ENCODE measurements at places on chromosomes 13 and 19.

GRCh38 chr19:12733369-12734214 is 892 bp downstream of the TRIR start:
- DNase-seq: no peak

- DNase-seq: no peak
These were observed 50.0 kb downstream of the MZT1 start for GRCh38 chr13:72677431-72677830.

GRCh38 chr13:45744979-45745378 is 42.9 kb downstream of the CBY2 start:
- DNase-seq: no peak

DNA sequence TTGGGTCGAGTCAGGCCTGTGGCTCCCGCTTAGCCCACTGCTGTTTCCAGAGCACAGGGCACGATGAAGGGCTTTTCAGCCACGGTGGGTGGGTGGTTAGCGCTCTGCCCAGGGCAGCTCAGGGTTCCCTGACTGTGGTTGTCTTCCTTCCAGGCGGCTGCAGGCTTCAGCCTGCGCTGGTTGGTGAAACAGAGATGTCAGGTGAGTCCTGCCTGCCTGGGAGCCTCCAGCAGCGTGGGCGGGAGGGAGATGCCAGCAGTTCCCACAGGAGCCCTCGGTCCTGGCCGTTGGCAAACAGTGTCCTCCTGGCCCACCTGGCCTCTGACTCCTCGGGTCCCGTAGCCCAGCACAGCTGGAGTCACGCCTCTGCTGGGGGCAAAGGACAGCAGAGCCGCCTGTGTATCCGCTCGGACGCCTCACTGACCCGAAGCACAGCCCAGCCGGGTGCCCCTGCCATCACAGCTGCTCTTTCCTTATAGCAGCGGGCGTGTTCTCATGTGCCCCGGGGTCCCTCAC is 9.7 kb downstream of the ADAT3 start:
- DNase-seq: no peak

GRCh38 chr13:112740502-112741131 is 50.8 kb downstream of the ATP11A start:
- no peak for DNase-seq

Data from activated CD8-positive, alpha-beta memory T cell treated with anti-CD3 and anti-CD28 coated beads for 4 hours (primary cell).